Stimulated activated CD8-positive, alpha-beta memory T cell treated with anti-CD3 and anti-CD28 coated beads, Interleukin-15, amount 100 ng/mL, for 24 hours (primary cell): ENCODE measurements at places on chromosomes 7 and 10.

GRCh38 chr10:122492999-122493481 lies 31.7 kb downstream of the HTRA1 start:
- no peak for DNase-seq

DNA sequence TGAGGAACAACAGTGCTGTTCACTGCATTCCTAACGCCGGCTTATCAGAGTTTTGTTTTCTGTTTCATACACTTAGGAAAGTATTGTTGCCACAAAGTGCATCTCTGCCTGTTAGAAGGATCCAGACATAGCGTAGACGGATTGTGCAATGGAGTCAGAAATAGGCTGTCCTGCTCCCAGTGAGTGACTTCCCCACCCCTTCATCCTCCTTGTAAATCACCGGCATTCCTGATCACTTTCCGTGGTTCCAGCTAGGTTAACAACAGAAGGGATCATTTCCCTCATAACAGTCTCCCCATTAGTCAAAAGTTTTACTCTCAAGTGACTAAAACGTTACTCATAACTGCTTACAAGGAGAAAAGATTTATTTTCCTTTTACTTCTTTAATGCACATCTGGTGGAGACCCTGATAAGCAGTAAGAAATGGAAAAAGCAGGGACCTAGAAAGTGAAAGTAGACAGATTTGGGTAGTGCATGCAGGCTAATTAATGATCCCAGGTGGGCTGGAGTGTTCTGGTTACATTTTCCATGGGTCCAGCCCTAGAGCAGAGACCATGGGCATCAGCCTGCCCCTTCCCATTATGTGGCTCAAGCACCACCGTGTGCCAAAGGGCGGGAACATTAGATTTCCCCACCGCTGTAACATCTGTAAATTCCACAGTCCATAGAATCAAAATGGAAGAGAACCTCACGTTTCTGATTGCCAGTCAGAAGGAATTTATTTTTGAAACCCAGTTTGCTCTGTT lies 395.1 kb upstream of the GALNT17 start:
- no peak for DNase-seq

- no peak for DNase-seq
These were observed 20.6 kb upstream of the HSPB1 start for GRCh38 chr7:76281706-76282343.

DNA sequence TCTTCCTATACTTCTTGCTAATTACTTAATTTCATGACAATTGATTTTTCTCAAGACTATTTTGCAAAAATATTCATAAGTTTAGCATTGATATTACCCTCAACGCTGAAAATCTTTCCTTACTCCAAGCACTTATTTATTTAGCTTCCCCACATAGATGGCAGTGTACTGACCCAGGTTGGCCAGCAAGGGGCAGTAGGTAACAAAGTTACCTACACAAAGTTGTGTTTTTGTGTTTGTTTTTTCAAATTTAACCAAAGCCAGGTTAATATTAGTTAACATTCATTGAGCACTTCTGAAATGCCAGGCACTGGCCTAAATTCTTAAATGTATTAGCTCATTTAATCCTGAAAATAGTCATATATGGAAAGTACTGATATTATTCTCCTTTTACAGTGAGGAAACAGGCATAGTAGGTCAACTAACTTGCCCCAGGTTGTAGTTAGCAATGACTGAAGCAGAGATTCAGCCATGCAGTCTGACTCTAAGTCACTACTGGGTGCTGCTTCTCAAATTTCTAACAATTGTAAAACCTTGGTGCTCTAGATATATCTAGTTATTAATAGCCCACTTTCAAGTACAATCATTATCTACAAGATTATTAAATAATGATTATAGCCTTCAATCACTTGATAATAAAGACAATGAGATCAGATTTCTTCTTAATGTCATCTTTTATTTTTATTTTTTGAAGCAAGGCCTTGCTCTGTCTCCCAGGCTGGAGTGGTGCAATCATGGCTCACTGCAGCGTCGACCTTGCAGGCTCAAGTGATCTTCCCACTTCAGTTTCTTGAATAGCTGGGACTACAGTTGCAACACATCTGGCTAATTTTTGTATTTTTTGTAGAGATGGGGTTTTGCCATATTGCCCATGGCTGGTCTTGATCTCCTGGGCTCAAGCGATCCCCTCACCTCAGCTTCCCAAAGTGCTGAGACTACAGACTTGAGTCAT lies 5.8 kb upstream of the GGCT start:
- DNase-seq: no peak

DNA sequence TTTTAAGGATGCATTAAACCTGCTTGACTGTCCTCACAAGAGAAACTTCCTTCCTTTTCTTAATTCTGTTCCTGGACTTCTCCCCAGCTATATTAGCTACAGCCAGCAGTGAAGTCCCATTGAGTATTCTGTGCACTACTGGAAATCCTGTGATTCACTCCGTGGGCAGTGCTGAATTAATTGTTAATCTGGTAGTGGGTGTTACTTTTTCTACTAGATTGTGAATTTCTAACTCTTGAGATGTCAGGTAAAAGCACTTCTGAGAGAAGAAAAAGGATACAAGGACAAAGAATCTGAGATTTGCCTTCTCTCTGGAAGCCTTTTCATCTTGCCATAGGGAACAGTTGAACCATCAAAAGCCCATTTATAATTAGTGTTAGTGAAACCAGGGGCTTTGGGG lies 33.9 kb downstream of the CYCS start:
- DNase-seq: no peak

GRCh38 chr7:99624484-99624883 lies 7.7 kb downstream of the ZSCAN25 start:
- no peak for DNase-seq

GRCh38 chr7:155835446-155836215 lies 23.4 kb upstream of the SHH start:
- no peak for DNase-seq

- no peak for DNase-seq
These were observed 130.7 kb upstream of the SH2B2 start for GRCh38 chr7:102155821-102156441.

DNA sequence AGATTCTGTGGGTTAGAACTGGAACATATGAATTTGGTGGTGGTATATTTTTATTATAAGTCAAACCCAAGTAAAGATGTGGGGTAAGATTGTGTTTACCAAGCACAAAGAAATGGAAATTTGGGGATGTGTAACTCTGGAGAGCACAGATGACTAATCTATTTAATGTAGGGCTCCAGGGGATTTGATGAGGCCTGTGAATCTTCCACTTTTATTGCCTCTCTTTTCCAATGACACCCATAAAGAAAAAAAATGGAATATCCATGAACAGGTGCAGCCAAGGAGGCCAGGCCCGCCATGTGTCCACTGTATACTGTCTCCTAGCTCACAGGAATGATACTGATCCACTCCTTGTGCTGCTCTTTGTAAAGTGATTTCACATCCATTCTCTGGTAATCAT lies 2.8 kb downstream of the SRGN start:
- DNase-seq: no peak

DNA sequence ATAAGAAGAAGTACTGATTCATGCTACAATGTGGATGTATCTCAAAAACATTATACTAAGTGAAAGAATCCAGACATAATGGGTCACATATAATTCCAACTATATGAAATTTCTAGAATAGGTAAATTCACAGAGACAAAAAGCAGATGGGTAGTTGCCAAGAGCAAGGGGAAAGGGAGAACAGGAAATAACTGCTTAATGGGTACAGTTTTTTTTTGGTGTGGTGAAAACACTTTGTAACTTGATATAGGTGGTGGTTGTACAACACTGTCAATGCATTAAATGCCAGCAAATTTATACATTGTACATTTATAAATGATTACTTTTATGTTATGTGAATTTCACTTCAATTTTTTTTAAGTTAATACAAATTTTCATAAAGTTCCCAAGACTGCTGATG lies 19.4 kb upstream of the LRRN3 start:
- no peak for DNase-seq

GRCh38 chr10:74752371-74753040 lies 73.9 kb upstream of the KAT6B start:
- no peak for DNase-seq

DNA sequence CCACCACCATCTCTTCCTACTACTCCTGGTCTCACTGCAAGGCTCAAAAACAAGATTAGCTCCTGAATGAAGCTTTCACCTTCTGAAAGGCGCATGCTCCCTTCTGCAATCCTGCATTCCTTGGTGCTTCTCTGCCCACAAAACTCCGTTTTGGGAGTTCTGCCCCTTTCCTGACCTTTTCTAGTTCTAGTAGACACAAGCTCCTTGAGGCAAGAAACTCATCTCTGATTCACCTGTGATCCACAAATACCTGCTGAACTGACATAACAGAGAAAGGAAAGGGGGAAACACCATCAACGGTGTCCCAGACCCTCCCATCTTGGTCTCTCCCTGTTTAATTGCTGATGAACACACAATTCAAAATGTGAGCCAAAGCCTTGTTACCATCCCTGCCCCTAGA lies 64.0 kb upstream of the EGR2 start:
- DNase-seq: no peak

DNA sequence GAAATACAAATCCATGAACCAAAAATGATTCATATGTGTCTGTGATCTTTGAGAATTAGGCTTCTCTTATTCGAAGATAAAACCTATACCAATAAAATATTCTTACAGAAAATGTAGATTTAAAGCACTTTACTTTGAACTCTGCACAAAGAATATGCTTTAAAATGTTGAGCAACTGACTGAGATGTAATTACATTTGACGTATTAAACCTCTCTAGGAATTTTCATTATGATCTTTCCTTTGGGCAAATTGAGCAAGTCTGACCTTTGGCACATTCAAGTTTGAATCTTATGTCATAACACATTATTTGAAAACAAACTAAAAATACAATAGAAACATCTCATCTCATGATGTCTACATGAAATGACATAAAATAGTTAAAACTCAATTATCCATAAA lies 69.2 kb upstream of the AHR start:
- no peak for DNase-seq

DNA sequence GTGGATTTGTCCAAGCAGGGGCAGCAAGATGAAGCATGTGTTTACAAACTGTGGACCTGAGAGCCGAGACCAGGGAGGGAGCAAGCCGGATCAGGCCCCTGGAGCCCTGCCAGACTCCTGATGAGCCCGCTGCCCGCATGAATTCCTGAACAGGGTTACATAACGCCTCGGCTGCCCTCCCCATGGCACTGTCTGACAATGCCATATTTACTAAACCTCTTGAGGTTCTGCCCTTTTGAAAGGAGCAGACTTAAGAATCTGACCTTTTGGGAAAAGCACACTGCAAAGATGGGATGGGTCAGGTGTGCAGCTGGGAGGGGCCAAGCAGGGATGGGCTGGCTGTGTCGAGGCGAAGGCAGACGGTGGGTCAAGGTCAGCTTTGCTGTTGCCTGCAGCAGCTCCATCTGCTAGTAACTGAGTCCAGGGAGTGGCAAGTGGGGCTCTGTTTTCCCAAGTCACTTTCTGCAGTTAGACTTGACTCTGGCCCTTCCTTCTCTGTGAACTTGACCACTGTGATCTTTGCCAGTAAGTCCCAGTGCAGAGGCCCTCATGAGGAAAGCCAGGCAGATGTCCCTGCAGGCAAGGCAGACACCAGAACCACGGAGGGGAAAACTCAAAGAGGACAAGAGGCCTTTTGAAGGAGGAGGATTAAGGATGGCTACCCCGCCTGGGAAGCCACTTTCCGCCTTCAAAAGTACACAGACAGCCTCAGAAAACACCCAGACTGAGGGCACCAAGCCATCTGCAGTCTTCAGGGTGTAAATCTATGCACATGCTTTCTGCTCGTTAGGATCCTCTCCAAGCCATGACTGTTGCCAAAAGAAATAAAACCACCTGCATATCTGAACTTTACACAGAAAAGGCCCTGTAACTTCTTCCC lies 175.8 kb downstream of the TNS3 start:
- DNase-seq: no peak

DNA sequence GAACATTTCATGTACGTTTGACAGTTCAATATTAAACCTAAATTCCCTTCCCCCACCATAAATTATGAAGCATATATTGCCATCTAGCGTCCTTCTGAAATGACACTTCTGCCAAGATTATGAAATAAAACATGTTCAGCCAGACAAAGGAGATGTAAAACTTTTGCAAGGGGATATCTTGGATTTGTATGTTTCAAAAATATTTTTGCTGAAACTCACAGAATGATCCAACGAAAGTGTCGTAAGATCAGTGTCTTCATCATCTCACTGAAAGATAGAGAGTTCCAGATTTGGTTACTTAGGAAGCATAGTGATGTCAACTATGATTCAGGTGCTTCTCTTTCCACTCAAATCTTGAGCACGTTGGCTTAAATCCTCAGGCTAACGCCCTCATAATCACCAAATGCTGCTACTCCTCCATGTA lies 904.3 kb downstream of the XPNPEP1 start:
- DNase-seq: no peak

DNA sequence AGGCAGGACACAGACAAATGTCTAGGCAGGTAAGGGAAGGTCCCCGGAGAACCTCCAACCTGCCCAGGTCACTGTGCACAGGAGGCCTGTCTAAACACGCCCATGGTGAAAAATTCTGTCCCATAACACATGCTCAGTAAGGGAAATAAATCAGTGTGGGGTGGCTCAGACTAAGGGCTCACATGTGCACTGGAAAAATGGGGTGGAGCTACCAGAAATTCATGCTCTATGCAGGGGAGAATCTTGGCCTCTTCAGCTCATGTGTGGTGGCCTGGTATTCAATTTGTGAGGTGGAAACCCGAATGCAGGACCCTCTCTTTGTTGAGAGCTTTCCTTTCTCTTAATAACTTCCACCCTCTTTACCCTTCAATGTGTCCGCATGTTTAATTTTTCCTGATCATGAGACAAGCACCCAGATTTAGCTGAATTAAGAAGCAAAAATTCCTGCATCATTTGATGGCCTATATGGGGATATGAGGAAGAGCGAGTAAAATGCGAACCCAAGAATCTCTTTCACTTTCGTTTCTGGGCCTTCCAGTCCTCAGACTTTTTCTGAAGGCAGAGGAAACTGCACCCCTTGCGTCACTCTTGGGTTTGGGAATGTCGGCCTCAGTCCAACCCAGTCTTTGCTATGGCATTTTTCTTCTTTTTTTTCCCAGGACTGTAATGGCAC lies 163.2 kb downstream of the DGKB start:
- DNase-seq: no peak

DNA sequence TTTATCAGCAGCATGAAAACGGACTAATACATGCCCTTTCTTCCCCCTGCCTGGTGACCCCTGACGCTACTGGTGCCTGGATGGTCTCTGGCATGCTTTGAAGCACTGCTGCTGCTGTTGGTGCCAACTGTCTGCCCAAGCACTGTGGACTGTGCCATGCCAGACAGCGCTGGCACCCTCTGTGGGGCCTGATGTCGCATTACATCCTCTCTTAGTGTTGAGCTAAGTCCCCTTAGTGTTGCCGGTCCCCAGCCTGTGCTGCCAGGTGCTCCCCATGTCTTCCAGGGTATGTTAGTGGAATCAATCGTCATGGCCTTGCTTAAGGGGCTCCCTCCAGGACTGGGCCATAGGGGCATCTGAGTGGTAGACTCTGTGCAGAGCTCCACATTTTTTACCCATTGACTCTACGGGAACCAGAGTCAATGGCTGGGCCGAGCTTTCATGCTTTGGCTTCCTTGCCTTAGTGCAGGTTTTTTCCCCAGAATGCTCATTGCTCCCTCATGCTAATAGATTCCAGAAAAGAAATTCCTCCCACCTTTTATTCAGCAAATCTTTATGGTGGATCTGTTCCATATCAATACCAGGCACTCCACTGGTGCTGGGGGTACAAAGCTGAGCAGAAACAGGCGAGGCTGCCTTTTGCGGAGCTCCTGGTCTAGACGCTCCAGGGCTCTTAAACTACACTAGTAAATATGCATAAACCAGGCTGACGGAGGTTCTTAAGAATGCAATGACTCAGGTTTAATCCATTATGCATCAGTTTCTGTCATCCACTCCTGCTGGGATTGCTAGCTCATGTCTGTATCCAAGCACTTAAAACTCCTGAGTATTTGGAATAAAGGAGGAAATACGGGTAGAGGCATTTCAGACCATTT lies 21.8 kb upstream of the MRC1 start:
- DNase-seq: no peak
